ENCODE measurements at places on chromosomes 12 and 14. TPM values are rescaled to one million over a fixed set of nuclear protein-coding genes. Genes with fewer than 3 reads are reported as not detected.

DEGS2 gene
- total RNA-seq = 0.14 TPM

- no peak for DNase-seq
Observed at GRCh38 chr14:102659797-102660196, 67.3 kb downstream of the RCOR1 start.

DNA sequence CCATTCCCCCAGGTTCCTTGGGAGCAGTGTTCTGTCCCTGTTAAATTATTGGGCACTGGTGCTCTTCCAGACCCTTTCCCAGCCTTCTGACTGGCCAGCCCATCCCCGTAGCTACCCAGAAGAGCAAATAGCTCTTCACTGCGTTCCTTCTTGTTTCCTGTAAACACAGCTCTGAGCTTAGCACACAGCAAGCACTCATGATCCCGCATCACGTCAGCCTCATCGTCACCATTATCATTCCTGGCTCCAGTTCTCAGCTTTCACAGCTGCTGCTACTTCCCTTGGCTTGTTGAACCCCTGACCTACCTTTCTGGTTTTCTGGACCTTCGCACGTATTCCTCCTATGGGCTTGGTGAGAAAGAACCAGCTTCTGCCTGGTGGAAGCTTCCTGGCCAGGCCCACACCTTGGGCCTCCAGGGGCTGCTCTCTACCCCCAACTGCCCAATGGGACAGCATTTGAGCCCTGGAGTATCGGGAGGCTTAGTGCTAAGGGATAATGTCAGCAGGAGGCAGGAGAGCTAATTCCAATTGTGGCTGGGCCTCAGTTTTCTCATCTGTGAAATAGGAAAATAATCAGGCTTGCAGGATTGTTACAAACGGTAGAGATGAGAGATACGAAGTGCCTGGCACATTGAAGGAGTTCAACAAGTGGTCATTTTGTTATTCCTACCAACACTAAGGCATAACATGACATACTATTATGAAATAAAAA lies 22.6 kb upstream of the PAPOLA start:
- no peak for DNase-seq

DNA sequence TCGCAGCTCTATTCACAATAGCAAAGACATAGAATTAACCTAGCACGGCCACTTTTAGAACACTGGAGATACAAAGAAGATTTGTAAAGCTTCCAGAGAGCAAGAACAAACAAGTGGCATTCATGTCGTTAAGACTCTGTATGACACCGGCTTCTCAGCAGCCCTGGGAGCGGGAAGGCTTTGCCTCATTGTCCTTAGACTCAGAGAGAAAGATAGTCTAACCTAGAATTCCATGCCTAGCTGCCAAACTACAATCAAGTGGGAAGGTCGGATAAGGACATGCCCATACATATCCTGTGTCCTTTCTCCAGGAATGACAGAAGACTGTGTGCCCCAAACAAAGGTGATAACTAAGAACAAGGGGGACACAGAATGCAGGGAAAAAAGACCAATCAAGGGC lies 1038.3 kb downstream of the BCL11B start:
- no peak for DNase-seq

DNA sequence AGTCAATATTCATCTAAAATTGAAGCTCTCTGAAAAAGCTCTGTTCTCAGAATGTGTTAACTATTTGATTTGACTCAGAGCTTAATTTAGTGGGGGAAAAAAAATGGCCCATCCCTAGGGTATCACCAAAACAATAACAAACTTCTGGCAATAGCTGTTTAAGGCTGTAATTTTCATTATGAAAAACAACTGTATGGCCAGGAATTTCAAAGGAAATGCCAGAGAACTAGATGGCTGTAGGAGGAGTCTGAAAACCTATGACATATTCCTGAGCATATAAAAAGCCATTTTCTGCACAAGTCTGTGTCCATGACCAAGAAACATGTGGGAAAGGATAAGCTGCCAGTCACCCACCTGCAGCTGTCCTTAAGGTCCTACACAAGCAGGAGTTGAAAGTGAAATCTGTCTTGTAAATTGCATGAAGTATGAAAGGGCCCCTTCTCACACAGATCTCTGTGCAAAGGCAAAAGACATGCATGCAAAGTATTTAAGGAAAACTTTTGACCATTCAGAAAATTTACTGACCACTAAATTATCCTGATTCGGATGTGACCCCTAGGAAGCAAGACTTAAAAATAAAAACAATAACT lies 299.1 kb downstream of the BTG1 start:
- DNase-seq = no peak

GRCh38 chr12:104136577-104136976 lies 1.4 kb downstream of the NFYB start:
- DNase-seq = no peak

DNA sequence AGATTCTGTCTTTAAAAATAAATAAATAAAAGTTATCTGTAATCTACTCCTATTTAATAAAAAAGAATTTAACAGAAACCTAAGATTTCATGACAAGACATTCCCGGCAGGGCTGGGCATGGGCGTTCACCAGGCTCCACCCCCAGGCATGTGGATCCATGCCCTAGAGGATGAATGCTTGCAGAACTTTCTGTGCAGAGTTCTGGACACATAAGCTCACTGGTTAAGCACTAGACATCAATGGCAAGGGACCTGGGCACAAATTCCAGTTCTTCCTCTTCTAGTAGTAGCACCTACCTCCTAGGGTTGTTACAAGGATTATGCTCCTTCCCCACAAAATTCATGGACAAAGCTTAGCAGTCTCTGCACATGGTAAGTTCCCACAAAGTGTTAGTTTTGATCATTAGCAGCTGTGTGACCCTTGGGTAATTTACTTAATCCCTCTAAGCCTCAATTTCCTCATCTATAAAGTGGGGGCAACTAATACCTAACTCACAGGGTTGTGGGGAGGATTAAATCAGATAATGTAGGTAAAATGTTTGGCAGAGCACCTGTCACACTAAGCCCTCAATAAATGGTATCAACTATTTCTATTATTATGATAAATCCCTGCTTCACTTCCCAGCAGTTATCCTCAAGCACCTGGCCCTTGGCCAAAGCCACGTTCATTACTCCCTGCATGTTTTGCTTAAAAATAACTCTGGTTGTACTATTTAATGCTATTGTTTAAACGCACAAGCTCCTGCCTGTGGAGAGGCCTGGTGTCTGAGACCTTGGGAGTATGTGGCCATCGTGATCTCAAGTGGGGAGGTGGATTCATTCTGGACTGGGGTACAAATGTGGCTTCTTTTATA lies 9.8 kb downstream of the GALNT6 start:
- no peak for DNase-seq

GRCh38 chr12:68359674-68360073 lies 27.5 kb upstream of the MDM1 start:
- no peak for DNase-seq

MGP gene
- 0.60 TPM for total RNA-seq

GPR65 gene
- total RNA-seq = 23.2 TPM

- no peak for DNase-seq
Observed at GRCh38 chr12:46798648-46799047, 27.1 kb downstream of the SLC38A4 start.

CCDC184 gene
- 0.57 TPM for total RNA-seq

MYH6 gene
- total RNA-seq = not detected

ADAMTS20 gene
- not detected for total RNA-seq

Data from activated naive CD8-positive, alpha-beta T cell treated with anti-CD3 and anti-CD28 coated beads, Interleukin-2, amount 10 ng/mL, durations not matched to agents 7 days and 5 days (primary cell).